ENCODE measurements at places on chromosomes 6 and 20. TPM values are rescaled to one million over a fixed set of nuclear protein-coding genes. Genes with fewer than 3 reads are reported as not detected.

The TRMT11 gene
- total RNA-seq: 54.0 TPM

The CPXM1 gene
- 3.8 TPM for total RNA-seq

The CNKSR3 gene
- total RNA-seq: 11.7 TPM

The ADGRF5 gene
- 15.9 TPM for total RNA-seq

The ABHD16B gene
- total RNA-seq: not detected

The CRISP2 gene
- not detected for total RNA-seq
